Activated CD4-positive, alpha-beta T cell treated with anti-CD3 and anti-CD28 coated beads for 4 hours (primary cell): ENCODE measurements at places on chromosomes 7 and 10.

DNA sequence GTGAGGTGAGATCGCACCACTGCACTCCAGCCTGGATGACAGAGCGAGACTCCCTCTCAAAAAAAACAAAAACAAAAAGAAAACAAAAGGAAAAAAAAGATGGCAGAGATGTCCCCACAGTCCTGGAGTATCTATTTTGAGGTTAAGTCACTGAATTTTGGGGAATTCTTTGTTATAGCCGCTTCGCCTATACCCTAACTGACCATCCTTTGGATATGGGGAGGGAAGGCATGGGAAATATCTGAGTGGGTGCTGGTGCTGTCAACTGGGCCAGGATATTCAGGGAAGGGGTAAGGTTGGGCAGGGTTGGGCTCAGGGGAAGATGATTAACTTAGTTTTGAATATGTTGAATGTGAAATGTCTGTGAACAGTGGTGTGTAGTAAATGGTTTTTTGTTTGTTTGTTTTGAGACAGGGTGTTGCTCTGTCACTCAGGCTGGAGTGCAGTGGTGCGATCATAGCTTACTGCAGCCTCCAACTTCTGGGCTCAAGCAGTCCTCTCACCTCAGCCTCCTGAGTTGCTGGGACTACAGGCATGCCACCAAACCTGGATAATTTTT is 8.3 kb upstream of the GNB2 start:
- DNase-seq = no peak

- no peak for DNase-seq
Measured at GRCh38 chr7:44894888-44895580, 9.7 kb upstream of the PURB start.

DNA sequence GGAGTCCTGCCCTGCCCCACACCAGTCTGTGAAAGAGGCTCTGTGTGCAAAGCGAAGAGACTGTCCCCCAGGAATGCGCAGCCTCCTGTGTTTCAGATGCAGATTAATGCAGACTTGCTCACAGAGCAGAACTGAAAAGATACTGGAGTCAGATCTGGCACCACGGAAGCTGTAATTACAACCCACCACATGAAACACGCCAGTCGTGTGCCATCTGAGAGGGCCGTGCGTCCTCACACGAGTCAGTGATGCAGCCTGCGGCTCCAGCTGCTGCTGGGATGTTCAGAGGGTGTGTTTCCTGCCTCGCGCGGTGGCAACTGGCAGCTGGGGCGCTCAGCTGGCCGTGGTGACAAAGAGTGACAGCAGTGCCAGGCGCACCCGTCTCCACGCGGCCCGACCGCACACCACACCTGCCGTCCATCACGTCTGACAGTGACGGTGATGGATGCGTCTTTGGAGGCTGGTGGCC is 50.0 kb downstream of the NKX6-2 start:
- DNase-seq = no peak

DNA sequence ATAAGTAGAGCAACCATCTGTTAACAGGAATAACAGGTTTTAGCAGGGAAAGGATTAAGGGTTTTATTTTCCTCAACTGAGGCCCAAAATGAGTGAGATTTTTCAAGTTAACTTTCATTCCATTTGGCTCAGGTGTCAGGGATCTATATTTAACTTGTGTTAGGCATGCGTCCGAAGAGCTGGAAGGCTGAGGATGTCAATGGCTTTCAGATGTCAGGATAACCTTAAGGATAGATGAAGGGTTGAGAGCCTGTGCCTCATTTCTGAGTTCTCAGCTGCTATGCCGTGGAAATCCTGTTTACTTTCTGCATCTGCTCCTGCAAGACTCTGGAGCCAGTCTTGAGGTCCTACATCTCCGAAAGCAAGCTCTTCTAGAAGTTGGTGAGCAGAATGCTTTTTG is 36.4 kb upstream of the CD36 start:
- DNase-seq = no peak

DNA sequence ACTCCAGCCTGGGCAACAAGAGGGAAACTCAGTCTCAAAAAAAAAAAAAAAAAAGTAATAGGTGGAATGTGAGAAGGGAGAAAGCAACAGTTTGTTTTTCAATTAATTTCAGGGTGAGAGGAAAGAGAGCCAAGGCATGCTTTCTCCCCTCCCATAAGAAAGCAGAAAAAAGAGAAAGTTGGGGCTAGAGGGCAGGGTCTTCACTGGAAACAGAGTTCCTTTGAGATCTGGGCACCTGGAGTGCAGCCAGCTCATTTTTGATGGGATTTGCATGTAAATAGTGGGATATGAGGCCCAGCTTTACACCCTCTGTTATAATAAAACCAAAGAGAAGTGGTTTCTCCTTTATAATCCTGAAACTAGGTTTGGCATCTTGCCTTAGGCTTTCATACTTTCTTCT is 13.8 kb upstream of the STOX1 start:
- DNase-seq = no peak

GRCh38 chr7:37495574-37496184 is 47.0 kb upstream of the ELMO1 start:
- DNase-seq = no peak

- no peak for DNase-seq
Measured at GRCh38 chr7:148553979-148554378, 36.6 kb upstream of the C7orf33 start.

- no peak for DNase-seq
Measured at GRCh38 chr7:138712652-138713051, 11.5 kb upstream of the SVOPL start.

DNA sequence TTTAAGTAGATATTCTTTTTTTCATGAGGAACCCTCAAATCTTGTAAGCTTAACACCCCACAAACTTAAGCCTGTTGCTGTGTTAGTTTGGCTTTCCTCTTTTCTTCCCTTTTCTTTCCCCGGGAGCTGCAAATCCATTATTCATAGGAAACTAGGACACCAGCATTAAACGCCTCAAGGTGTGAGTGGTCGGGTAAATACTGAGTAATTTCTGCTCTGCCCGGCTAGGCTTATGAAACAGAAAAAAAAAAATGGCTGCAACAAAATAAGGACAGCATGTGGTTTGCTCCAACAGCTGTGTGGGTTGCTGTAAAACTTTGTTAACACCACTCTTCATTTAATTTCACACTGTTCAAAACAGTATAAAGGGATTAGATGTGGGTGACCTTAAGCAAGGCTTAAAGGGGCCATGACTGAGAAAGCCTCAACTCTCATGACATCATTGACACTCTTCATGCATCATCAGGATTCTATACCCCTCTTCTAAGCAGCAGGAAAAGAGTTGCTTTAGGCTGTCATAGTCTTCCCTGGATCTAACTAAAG is 104.1 kb downstream of the AOAH start:
- DNase-seq = no peak
